ENCODE measurements at places on chromosomes 4 and X.

DNA sequence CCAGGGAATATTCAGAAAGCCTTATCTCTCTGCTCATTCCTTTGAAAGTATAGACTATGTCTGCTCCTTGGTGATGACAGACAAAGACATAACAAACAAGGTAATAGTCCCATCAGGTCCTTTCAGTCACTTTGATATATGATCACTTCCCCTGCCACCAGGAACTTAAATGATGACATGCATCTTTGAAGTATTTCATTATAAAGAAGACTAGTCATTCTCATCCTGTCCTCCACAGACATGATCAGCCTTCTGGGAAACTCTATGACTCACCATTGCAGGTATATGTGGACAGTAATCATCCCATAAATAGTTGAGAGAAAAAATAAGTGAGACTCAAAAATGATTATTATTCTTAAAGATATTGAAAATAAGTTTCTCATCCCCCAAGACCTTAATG lies 117.5 kb upstream of the VCX2 start:
- DNase-seq = no peak

- no peak for DNase-seq
These were observed 52.2 kb downstream of the APOO start for GRCh38 chrX:23855569-23855968.

GRCh38 chrX:136397001-136397400 lies 90.7 kb upstream of the BRS3 start:
- no peak for DNase-seq

DNA sequence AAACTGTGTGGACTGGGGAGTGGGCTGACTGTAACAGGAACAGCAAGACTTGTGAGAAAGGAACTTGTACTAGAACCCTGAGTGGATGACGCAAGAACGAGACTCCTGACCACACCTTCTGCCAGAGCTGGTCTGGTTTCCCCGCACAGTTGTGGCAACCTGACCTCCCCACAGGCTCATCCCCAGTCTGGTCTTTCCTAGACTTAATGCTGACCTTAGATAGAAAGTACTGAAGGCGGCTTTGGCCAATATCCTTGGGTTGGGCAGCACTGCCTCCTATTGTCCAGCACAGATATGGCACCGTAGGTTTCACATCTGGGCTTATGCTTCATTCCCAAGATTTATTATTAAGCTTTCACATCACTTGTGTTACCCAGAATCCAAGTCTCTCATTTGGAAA lies 137.8 kb upstream of the FRG1 start:
- DNase-seq = no peak

- DNase-seq = no peak
These were observed 99.2 kb downstream of the DOCK11 start for GRCh38 chrX:118594697-118595420.

DNA sequence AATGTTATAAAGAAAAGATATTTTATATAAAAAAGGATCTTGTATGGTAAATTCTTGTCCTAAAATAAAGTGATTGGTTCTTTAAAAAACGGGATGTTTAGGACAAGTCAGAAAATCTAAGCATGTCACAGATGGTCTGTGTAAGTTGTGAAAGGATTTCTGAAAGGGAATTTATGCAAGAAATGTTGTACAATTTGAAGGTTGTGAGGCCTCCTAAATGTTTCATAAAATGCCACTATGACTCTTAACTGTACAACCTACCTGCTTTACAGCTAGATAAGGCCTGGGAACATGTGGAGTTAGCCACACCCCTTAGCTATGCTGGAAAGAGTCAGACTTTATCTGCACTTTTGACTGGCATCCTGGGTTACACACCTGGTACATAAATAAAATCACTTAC lies 951.5 kb upstream of the POU3F4 start:
- no peak for DNase-seq

- DNase-seq = no peak
These were observed 3.8 kb downstream of the CXCL8 start for GRCh38 chr4:73744203-73744602.

All from stimulated activated CD8-positive, alpha-beta memory T cell treated with anti-CD3 and anti-CD28 coated beads, Interleukin-2, amount 100 ng/mL, for 1 hour (primary cell).